ENCODE measurements at places on chromosomes 12 and 14.
A peak's percentile ranks its signal among the peaks of the same experiment; 100 is the strongest.

- no peak for DNase-seq
Observed at GRCh38 chr12:67981287-67982162, 7.7 kb upstream of the IFNG-AS1 start.

- DNase-seq = no peak
Observed at GRCh38 chr12:67091678-67092077, 177.5 kb upstream of the CAND1 start.

DNA sequence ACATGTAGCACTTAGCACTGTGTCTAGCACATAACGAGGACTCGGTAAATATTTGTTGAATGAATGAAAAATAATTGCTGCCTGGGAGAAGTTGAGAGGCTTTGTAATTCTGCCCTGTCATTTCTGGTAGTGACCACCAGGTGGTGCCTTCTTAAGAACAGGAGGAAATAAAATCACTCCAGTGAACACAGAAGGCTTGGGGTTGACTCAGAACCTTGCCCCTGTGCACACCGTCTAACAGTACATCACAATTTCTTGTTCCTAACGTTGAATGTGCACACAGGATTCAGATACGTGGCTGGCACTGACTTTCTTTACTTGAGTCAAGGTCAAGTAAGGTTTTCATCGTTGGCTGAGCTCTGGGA, 91.8 kb downstream of the RGS6 start:
- peak; percentile 43 for DNase-seq

DNA sequence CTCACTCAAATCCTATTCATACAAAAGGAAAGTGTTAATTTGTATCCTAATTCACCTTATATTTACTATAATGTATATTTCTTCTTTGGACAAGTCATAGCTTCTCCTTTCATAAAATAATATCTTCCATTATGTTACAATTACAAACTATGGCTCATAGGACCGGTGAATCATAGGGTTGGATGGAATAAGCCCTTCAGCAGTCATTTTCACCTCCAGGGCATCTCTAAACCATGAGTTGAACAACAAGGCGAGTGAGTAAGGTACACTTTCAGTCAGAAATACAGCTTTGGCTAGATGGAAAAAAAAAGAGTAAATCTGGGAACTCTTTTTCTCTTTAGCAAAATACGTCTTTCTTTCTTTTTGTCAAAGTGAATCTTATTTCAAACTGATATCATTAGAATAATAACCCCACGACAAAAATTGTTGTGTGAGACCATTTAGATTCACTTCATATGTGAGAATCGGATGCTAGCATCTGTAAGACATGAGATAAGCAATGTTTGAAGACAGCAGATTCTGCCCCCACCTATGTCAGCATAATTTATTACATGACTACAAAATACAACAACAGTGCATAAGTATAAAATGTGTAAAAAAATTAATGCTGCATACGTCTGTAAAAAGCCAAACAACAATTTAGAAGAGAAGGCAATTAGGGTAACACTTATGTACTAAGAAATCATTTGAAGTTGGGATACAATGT, 184.4 kb upstream of the SLC38A2 start:
- no peak for DNase-seq

DNA sequence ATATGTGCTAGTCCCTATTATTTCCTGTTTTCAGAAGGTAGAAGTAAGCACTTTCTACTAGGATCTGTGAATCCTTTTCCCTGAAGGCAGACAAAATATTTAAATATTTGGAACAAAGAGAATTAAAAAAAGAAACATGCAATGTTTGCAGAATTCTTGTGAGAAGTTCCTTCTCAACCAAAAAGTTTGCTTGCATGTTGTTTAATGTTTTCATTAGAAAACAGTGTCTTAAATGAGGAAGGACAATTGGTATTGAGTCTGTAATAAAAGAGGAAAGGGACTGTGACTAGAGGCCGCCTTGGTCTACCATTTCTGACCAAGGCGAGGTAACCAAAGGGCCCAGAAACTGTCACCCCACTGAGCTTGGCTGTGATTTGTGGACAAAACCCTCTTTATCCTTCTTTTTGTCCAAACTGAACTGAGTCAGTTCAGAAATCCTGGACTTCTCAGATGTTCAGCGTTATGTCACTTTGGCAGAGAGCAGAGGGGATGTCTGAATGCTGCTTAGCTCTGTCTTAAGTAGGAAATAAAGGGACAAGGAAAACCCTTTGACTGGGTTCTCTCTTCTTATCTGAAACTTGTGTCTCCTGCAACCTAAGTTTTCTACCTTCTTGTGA, 129.8 kb upstream of the CPM start:
- no peak for DNase-seq

DNA sequence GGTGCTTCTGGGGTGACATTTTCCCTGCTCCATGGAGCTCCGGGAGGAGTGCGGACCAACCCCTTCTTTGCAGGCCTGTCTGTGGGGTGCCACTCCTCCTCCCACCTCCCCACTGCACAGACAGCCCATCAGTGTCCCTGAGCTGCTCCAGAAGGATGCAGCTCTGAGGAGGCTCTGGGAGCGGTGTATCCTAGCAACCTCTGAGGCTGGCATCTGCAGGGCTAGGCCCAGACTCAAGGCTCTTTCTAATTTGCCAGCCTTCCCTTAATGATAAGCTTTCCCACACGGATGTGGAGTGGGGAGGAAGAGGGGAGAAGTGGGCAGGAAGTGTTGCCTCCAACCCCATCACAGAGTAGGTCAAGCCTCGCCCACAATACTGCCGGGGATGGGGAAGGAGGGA, 59.7 kb downstream of the CALM1 start:
- no peak for DNase-seq

- DNase-seq = no peak
Observed at GRCh38 chr14:105939810-105940508, 413.6 kb downstream of the TMEM121 start.

- DNase-seq = no peak
Observed at GRCh38 chr12:29656762-29657538, 126.8 kb downstream of the TMTC1 start.

GRCh38 chr12:132196873-132197390, 52.7 kb downstream of the NOC4L start:
- DNase-seq = no peak

DNA sequence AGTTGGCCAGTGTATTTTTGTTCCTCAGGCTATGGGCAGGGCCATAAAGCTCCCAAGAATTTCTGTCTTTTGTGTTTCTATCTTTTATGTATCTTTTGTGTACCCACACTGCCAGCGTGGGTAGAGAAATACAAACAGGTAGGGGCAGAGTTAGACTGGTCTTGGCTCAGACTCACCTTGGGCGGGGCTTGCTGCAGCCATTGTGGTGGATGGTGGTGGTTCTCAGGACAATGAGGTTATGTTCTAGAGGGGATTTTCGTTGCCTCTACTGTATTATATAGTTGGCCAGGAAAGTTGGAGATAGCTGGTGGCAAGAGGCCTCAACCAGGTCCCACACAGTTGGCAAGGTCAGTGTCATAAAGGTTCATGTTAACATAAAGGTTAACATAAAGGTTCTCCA, 977.5 kb upstream of the LRFN5 start:
- DNase-seq = no peak

- DNase-seq = no peak
Observed at GRCh38 chr14:75182821-75183220, 6.4 kb upstream of the TMED10 start.

DNA sequence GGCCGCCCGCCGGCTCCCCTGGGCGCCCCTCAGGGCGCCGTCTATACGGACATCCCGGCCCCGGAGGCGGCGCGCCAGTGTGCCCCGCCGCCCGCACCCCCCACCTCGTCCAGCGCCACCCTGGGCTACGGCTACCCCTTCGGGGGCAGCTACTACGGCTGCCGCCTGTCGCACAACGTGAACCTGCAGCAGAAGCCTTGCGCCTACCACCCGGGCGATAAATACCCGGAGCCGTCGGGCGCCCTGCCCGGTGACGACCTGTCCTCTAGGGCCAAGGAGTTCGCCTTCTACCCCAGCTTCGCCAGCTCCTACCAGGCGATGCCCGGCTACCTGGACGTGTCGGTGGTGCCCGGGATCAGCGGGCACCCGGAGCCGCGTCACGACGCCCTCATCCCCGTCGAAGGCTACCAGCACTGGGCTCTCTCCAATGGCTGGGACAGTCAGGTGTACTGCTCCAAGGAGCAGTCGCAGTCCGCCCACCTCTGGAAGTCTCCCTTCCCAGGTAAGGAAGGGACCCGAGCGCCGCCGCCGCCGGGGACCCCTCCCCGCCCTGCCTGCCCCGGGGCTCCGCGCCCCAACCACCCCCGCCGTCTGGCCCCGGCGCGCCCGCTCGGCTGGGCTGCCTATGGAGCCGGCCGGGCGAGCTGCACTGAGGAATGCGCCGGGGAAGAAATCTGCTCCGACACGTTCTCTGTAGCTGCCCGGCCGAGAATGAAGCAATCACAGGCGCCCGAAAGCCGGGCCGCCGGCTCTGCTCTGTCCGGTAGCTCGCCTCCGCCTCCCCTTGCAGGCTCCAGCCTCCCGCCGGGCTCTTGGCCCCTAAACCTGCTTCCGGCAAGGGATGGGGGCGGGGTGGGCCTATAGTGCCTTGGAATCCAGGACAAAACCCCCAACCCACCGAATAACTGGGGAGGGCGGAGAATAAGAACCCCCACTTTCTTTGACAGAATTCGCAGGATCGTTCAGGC, 794 bp downstream of the HOXC13 start:
- DNase-seq = no peak

DNA sequence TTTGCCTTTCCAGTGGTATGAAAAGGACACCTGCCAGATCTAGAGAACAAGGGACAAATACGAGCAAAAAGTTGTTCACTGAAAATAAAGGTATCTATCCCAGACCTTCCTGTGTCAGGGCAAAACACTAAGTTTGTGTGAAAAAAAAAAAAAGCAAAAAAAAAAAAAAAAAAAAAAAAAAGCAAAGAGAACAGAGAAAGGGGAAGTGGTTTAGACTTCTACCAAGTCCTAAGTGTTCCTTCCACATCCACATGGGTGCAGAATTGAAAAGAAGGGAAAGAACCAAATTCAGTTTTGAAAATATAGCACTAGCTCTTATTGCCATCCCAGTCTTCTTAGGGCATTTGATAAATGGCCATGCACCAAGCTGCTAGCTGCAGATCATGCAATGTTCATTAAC, 41.7 kb downstream of the ZCRB1 start:
- DNase-seq = no peak

- no peak for DNase-seq
Observed at GRCh38 chr12:117109943-117110635, 10.9 kb upstream of the TESC start.

DNA sequence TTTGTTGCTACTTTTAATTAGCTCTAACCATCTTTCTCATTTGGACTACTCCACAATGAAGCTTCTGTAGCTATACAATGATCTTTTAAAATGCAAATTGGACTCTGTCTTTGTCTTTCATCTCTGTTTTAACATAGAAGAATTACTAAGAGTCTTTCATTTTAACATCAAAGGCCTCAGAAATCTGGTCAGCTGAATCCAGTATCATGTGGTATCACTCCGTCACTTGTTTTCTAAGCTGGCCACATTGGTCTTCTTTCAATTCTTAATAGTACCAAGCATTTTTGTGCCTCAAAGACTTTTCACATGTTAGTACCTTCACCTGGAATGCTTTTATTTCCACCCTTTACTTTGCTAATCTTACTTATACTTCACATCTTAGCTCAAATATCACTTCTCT, 95.5 kb upstream of the SLC16A7 start:
- no peak for DNase-seq

DNA sequence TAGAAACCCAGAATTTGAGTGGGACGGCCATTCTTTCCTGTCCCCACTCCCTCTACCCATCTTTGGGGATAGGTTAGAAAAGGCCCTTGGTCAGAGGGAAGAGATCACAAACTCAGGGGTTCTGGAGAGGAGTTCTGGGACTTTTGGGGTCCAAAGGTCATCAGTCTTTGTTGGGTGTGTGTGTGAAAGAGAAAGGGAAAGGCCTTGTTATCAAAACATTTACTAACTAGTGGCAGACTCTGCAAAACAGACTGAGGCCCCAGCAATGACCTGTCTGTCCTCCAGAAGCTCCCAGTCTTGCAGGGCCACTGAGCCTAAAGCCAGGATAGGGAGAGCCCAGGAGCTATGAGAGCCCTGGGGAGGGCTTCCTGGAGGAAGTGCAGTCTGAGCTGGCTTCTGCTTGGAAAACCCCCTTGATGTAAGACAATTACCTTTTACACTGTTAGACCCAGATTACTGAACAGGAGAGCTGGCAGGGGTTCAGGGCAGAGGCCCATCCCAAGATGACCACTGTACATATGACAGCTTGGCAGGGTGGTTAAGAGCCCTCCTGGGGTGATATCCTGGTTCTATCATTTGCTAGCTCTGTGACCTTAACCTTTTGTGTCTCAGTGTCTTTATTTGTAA, 429.1 kb upstream of the CCDC196 start:
- no peak for DNase-seq

Data from activated T-cell treated with anti-CD3 and anti-CD28 coated beads, Interleukin-2, amount 50 U/mL, for 48 hours (primary cell).